ENCODE measurements at places on chromosomes 6 and 20. TPM values are rescaled to one million over a fixed set of nuclear protein-coding genes. Genes with fewer than 3 reads are reported as not detected.
A peak's percentile ranks its signal among the peaks of the same experiment; 100 is the strongest.

GRCh38 chr6:170279977-170280688 lies 10.7 kb downstream of the DLL1 start:
- no peak for DNase-seq

The FOXF2 gene
- polyA plus RNA-seq, result 62.7 TPM

DNA sequence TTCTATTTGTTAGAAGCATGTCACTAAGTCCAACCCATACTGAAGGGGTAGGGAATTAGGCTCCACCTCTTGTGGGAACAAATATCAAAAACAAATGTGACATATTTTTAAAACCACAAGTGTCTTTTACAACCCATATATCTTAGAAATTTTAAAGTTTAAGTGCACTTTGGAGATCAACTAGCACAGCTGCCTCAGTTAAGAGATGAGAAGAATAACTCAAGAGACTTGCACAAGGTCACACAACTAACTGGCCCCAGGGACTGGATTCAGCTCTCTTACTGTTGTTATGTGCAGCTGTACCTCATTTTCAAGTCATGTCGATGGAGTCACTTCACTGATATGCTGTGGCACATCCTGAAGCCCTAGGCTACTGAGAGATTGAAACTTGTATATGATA lies 102.9 kb upstream of the BMP2 start:
- DNase-seq, result no peak

GRCh38 chr6:2229039-2229438 lies 16.4 kb downstream of the GMDS start:
- no peak for DNase-seq

DNA sequence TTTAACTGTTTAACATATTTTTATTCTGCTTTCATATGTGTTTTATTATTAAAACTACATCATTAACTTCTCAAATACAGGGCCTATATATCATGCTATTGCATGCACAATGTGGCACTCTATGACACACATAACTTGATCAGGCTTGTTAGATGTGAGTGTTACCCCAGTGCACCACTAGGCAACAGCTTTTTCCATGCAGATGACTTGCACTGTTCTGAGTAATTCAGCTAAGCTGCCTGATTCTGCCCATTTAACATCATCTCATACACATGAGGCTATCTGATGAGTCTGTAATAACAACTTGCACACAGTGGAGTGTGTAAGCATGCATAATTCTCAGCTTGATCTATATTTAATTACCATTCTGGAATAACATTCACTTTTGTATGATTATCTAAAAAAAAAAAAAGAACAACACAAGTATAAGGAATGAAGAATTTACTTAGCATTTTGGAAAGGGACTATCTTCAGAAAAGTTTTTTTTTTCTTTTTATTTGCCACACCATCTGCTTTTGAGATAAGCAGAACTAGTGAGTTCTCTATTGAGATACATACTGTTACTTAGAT lies 83.1 kb downstream of the GRM1 start:
- DNase-seq, result no peak

GRCh38 chr20:13870170-13870748 lies 85.4 kb downstream of the NDUFAF5 start:
- no peak for DNase-seq

DNA sequence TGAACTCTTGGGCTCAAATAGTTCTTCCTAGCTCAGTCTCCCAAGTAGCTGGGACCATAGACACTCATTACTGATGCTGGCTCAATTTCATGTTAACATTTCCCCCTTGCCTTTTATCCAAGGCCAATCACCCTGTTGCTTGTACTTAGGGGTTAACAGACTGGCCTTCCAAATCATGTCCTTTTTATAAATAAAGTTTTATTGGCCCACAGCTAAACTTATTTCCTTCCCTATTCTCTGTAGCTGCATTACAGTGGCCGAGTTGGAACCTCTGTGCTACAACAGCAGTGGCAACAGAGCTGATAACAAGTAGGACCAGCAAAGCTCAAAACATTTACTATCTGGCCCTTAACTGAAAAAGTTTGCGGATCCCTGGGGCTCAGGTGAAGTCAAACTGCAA lies 109.8 kb downstream of the ZFP64 start:
- no peak for DNase-seq

- DNase-seq, result peak; percentile 57
Measured at GRCh38 chr6:19070520-19070919, 683.4 kb downstream of the RNF144B start.

The ID4 gene
- polyA plus RNA-seq, result 43.0 TPM

The TRPC4AP gene
- 67.7 TPM for polyA plus RNA-seq

DNA sequence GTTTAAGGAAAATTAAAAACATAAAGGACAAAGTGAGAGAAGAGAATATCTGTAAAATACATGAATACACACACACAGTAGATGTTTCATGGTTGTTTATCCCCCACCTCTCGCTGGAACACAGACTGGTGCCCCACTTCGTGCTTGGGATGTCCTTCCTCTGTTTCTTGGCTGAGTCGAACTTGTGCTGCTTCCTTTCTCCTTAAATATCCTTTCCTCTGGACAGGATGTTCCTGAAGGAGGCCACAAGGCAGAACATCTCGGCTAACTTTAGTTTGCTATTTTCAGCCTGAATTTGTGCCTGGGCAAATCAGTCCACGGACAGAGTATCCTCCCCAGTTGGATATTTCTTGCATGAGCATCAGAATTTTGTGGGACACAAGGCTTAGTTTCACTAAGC lies 54.7 kb upstream of the ZMYND8 start:
- DNase-seq, result no peak

DNA sequence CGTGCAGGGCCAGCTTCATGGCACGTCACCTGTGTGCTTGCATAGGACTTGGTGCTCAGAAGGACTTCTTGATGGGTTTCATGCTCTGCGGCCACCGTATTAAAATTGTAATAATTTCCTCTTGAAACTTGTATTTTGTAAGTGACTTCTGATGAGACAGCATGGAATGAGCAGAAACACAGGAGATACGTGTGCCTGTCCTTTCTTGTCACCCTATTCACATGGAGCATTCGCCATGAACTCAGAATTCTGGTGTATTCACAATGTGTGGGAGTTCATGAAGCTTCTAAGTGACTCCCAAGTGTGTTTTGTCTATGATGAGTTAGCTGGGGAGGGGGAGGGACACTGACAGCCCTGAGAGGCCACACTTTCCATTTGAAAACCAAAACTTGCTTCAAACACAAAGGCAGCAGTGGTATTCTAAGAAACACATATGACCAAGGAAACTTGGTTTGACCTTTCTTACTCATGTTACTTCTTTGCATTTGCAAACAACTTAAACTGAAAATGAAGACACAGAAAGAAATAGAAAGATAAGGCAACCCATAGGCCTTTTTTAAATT lies 92.1 kb upstream of the NEDD9 start:
- DNase-seq, result no peak

The TRIM40 gene
- polyA plus RNA-seq, result not detected

DNA sequence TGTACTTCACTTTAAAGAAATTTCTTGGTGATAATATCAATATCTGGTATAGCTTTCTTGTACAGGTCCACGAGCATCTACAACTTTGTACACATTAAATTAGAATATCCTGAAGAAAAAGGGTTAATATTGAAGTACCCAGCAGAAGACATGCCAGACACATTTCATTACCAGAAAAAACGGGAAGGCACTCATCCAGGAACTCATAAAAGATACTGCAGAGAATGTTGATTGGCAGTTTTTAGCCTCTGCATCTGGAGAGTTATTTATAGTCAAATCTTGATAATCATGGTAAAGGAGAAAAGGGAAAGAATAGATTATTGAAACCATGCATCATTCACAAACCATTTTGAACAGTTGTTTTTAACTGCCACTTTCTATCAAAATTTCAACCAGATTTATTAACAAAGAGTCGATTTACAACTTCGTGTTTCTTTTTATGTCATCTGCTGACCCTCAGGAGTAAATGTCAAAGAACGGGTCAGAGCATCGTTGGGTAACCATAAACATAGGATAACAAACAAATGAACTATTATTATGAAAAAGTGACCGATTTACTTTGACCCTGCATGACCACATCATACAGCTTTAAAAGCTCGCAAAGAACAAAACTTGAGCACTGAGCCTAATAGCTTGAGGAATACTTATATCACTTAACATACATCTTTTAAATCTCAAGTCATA lies 229.2 kb upstream of the SGK1 start:
- no peak for DNase-seq

DNA sequence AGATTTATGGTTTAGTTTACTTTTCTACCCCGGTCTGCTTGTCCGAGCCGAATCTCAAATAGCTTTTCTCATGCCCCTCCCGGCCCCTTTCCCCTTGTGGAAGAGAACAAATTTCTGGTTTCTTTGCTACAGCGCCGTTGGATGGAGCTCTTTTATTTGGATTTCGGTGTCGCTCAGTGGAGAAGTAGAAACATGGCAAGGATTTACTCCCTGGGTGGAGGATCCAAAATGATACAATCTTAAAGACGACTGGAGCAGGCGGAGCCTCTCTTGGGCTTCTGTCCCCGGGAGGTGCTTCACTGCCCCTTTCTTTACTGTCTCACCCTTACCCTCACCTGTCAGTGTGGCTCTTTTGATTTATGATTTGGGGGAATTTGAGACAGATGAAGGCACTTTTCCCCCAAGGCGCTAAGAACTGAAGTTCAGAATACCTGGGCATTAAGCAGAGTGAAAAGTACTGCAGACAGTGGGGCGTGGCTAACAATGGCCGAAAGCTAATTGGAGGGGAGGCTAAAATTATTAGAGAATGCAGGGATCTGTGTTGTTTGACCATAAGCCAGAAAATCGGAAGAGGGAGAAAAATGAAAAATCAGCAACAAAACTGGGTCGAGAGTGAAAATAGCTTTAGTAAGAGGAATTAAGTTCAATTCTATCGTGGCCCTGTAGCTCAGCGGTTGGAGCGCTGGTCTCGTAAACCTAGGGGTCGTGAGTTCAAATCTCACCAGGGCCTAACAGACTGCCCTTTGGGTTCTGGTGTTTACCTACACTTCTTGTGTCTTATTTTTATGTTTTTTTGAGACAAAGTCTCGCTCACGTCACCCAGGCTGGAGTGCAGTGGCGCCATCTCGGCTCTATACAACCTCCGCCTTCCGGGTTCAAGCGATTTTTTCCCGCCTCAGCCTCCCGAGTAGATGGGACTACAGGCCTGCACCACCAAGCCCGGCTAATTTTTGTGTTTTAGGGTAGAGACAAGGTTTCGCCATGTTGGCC lies 145.1 kb upstream of the ZNF184 start:
- DNase-seq, result peak; percentile 29
